ENCODE measurements at places on chromosomes 2 and 18.

- no peak for DNase-seq
These were observed 994.0 kb downstream of the TSN start for GRCh38 chr2:122749405-122749804.

DNA sequence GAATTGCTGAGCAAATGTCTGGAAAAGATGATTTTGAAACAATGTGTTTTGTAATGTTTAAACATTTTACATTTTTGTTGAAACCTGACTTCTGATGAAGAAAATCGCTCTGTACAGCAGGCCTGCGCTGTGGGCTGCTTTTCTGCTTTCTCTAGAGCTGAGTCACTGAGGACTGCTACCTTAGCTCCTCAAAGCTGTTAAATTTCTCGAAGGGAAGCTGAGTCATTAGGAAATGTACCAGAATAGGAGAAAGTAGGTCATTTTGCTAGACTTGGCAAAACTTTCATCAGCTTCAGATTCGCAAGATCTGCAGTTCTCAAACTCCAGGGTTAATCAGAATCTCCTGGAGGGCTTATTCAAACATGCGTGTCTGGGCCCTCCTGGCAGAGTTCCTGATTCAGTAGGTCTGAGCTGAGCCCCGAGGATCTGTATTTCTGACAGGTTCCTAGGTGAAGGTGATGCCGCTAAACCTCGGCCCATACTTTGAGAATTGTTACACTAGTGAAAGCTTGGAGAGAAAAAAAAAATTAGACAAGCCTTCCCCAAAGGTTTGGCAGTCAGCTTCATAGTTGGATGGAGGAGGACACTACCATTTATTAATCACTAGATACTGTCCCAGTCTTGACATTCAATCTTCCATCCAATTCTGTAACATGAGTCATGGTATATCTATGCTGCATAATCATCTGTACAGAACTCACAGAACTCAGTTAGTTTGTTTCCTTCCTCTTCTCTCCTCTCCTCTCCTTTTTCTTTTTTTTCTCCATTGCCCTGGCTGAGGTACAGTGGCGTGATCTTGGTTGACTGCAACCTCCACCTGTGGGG is 297.6 kb downstream of the PARD3B start:
- peak; percentile 73 for DNase-seq

DNA sequence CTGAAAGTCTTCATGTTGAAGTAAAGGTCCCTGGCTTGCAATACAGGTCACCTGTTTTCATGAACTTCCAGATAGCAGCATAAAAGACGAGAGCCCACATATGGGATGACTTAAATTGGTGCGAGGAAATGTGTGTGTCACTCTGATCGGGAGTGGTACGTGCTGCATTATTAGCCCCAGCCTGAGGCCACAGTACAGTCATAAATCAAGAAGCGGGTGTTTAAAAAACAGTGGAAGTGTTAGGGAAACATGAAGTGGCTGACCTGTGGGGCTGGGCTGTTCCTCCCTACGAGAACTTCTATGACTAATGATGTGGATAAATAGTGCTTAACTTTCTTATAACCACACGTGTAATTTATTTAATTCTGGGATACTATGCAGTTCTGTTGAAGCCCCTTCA is 24.4 kb downstream of the RDH14 start:
- DNase-seq: no peak

- no peak for DNase-seq
These were observed 45.1 kb downstream of the DHX57 start for GRCh38 chr2:38830526-38831159.

DNA sequence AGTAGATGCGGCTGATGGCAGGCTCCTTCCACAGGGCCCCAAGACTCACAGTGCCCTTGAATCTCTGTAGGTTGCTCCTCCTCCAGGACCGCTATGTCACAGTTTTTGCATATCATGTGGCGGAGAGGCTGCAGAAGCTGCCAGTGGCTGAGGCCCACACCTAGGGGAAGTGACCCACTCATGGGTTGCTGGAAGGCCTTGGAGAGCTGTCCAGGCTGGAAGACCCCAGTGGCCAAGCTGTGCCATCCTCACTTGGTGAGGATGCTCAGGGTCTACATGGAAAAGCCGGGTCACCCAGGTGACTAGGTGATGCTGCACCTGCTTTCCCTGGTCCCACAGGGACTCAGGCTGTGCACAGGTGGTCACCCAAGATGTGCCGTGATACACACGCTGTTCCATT is 90.6 kb downstream of the SEPTIN10 start:
- no peak for DNase-seq

DNA sequence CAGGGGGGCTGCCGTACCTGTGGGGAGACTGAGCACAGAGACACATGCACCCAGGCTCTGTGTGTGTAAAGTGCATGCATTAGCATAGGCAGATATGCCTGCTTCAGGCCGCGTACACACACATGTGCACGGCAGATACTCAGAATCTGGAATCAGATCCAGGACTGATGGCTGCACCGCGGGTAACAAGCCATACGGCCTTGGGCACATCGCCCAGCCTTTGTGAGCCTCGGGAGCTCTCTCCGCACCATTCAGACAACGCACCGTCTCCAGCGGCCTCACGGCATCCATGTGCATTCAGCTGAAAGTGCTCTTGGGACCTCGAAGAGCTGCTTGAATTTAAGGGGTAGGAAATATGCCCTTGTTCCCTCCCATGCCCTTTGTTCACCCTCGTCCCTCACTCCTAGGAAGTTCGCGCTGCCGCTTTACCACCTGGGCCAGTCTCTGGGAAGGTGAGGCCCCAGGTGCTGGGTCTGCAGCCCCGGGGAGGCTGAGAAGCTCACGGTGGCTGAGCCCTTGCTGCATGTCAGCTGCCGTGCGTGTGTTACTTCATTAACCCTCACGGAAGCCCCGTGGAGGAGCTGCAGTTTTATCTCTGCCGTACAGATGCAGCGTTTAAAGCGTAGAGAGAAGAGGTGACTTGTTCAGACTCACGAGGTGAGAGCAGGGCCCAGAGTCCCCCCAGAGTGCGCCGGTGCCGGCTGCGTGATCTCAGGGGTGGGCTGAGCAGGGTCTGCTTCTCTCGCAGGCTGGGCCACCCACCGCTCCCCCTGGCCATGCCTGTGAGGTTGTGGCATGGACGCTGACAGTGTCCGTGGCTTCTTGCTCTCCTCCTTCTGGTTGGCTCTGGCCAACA is 377.7 kb upstream of the MYT1L start:
- DNase-seq: no peak

DNA sequence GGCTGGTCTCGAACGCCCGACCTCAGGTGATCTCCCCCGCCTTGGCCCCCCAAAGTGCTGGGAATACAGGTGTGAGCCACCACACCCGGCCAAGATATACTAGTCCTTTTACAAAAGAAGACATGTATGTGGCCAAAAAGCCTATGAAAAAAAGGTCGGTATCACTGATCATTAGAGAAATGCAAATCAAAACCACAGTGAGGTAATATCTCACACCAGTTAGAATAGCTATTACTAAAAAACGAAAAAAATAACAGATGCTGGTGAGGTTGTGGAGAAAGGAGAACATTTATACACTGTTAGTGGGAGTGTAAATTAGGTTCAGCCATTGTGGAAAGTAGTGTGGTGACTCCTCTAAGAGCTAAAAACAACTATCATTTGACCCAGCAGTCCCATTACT is 26.4 kb downstream of the KLHL23 start:
- no peak for DNase-seq

- DNase-seq: no peak
These were observed 40.8 kb downstream of the WDR35 start for GRCh38 chr2:19949071-19949470.

GRCh38 chr2:20185176-20186022 is 39.5 kb downstream of the SDC1 start:
- DNase-seq: no peak

DNA sequence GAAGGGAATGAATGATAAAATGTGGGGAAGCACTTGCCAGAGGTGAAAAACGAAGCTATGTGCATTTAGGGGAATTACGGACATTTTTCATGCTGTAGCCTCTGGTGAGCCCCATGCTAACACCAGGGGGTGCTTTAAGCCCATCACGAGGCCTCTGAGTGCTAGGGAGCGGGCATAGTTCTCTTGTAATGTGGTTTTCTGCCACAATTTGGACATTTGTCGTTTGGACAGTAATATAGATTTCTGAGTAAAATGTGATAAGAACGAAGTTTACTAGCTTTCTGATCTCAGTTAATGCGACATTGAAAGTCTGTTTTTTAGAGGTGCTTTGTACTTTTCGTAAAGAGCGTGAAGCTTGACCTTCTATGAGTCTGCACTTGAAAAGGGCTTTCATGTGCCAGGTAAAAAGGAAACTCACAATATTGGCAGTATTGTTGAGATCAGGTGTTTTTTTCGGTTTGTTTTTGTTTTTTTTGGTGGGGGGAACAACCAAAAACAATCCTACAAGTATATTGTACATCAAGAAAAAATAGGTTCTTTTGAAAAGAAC is 50.6 kb downstream of the TRAF3IP1 start:
- no peak for DNase-seq

DNA sequence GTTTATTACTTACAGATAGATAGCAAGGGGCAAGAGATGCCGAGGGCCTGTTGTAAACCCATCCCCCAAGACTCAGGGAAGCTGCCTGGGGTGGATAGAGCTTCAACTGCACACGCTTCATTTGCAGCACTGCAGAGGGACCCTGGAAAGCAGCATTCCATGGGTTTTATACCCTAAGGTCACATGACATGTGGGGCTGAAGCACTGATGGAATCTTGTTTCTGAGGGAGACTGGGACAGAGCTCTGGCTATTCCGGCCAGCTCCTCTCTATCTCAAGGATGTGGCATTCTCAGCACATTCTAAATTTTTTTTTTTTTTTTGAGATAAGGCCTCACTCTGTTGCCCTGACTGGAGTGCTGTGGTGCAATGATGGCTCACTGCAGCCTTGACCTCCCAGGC is 300.1 kb downstream of the MYCN start:
- no peak for DNase-seq

DNA sequence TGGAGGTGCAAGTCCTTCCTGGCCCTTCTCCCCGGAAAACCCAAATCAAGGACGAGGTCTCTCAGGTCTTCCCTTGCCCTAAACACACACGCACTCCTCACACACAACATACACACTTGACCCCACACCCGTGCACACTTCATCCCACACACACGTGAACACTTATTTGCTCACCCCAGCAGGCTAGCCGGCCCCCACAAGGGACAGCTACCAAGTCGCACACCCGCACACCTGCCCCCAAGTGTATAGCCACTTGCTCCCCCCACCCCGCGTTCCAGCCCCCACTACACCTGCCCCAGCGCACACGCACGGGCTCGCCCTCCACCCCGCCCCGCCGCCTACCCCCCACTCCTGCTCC is 359 bp downstream of the TGFBRAP1 start:
- no peak for DNase-seq

DNA sequence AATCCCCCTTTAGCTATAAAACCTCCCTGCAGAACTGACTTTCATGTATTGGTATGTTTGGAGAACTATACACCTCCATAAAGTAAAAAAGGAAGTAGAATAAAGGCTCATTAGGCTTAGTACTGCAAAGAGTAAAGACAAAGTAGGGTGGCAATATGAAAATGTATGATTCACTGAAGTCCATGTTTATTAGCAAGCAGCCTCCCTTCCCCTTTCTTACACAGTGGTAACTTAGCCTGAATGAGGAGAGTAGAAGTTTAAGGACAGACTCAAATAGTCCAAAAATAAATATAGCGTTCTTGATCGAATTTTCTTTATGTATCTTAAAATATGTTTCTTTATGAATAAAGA is 1.5 kb downstream of the ZNF804A start:
- no peak for DNase-seq

GRCh38 chr18:27138079-27138478 is 47.0 kb downstream of the CHST9 start:
- no peak for DNase-seq

GRCh38 chr18:22091341-22091740 is 78.0 kb upstream of the GATA6 start:
- DNase-seq: no peak

DNA sequence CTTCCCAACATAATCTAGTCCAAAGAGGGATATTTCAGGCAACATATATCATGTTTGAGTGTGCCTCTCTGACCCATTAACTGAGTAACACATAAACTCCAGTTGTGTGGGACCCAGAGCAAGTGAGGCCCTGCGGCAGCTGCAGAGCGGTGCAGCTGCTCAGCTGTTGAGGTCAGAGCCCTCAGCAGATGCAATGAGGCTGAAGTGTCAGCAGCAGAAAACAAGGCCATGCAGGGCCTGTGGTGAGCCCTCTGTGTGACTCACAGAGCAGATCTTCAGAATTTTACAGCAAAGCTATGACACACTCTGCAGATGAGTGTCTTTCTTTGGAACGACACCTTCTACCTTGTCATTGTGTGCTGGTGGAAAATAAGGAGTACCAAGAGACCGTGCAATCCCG is 168.5 kb downstream of the CBLN2 start:
- no peak for DNase-seq

GRCh38 chr2:100800915-100801314 is 19.0 kb upstream of the NPAS2 start:
- DNase-seq: no peak

GRCh38 chr2:222485367-222486211 is 61.2 kb downstream of the SGPP2 start:
- no peak for DNase-seq

DNA sequence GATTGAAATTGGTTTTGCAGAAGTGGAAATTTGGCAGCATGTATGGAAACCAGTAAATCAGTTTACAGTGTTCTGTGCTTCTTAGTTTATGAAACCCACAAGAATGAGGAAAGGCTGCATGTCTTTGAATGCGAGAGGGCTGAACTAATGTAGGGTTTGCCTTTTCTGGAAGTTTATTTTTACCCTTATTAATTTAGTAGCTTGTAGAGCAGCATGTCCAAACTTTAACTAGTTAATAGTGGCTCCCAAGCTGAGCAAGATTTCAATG is 50.4 kb downstream of the LDLRAD4 start:
- no peak for DNase-seq

GRCh38 chr2:19841918-19842693 is 59.7 kb downstream of the TTC32 start:
- DNase-seq: no peak

DNA sequence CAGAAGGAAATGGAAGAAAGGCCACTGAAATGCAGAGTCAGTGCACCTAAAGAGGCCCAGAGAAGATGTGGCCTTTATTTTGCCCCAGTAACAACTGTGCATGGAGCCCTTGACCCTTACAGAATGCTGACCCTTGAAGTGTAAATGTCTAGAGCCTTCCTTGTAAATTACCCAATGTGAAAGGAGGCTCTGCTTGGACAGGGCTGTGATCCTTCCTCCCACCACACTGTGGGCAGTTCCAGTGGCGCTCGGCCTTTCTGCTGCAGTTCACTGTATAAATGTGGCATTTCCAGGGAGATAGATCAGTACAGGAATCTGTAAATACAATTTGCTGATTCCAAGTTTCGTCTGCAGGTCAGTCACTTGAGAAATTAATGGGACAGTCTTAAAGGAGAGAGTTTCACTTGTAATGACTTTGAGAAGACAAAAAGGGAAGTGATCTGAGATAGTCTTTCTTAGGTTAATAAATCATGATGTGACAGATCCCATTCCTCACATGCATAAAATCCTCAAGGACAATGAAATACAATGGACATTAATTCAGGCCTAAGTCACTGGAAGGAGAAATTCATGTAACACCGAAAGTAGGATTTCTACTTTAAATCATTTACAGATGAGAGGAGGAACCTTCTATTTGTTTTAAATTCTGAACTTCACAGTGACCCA is 133.8 kb upstream of the LMAN1 start:
- DNase-seq: no peak

- DNase-seq: peak; percentile 65
These were observed 762 bp upstream of the GAD1 start for GRCh38 chr2:170815746-170816503.

GRCh38 chr2:31204783-31205182 is 12.5 kb downstream of the CAPN14 start:
- no peak for DNase-seq

Data from SW 1271 (cell line).